ENCODE measurements at places on chromosomes 5 and 9.

DNA sequence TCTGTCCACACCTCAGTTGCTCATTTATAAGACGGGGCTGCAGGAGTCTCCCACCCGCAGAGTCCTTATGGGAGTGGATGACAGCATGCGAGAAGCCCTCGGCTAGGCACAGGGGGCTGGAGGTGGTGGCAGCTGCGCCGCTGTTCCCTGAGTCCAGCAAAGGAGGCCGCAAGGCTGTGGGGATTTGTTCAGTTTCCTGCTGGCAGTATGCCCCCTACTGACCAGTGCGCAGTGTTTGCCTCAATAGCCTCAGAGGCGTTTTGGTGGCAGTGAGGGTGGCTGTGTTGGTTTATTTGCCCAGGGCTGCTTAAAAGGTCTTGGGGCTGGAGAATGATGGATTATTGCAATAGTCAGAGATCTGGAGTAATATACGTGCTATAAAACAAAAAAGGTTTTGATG, 176.3 kb upstream of the OTULINL start:
- no peak for DNase-seq

DNA sequence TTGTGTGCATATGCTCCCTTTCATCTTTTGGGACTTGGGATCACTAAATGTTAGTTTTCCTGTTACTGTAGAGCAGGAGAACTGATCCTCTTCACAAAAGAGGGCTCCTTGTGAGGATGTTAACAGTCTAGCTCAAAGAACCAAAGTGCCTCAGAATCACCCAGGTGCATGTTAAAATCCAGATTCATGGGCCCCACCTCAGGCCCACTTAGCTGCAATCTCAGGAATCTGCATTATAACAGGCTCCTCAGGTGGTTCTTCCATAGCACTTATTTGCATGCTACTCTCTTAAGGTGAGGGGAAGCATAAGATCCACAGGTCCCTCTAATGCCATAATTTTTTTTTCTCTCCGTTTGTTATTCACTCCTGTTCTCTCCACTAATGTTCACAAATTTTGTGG, 14.8 kb upstream of the MEF2C start:
- no peak for DNase-seq

DNA sequence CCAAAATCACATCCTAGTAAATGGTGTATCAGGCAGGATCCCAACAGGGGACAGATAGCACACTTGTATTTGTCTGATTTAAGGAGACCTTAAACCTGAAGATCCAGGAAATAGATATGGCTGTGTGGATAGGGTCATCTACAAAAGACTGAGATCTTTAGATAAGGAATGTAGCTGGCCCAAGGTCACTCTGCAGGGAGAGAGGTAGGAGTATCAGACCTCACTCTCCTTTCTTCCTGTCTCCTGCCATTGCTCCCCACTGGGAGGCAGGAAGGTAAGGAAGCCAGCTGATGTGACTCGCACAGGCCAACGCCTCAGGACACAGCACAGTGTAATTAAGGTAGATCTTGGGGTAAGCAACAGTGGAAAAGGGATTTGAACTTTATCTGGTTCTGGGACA, 85.8 kb downstream of the PLPPR1 start:
- no peak for DNase-seq

DNA sequence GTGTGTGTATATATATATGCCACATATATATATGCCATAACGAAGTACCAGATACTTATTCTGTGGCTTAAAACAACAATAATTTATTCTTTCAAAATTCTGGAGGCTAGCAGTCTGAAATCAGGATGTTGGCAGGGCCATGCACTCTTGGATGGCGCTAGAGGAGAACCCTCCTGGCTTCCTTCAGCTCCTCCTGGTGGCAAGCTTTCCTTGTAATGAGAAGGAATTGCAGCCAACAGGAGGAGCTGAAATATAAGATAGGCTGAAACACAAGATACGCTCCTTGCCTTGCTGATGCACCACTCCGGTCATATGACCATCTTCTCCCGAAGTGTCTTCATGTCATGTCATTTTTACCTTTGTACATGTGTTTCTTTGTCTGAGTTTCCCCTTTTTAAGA, 368.1 kb upstream of the CTNND2 start:
- no peak for DNase-seq

GRCh38 chr5:29867155-29867554, 1326.3 kb upstream of the CDH6 start:
- no peak for DNase-seq

DNA sequence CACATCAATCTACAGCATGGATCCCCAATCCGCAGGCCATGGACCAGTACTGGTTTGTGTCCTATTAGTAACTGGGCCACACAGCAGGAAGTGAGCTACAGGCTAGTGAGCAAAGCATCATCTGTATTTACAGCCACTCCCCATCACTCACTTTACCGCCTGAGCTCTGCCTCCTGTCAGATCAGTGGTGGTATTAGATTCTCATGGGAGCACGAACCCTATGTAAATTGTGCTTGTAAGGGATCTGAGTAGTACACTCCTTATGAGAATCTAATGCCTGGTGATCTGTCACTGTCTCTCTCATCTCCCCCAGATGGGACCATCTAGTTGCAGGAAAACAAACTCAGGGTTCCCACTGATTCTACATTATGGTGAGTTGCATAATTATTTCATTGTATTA, 212.7 kb upstream of the FAM174A start:
- no peak for DNase-seq

- no peak for DNase-seq
These were observed 269.0 kb downstream of the GADD45G start for GRCh38 chr9:89873801-89874200.

GRCh38 chr9:37377688-37378612, 44.5 kb upstream of the GRHPR start:
- no peak for DNase-seq

- DNase-seq, result no peak
These were observed 72.3 kb upstream of the TNPO1 start for GRCh38 chr5:72744136-72744535.

DNA sequence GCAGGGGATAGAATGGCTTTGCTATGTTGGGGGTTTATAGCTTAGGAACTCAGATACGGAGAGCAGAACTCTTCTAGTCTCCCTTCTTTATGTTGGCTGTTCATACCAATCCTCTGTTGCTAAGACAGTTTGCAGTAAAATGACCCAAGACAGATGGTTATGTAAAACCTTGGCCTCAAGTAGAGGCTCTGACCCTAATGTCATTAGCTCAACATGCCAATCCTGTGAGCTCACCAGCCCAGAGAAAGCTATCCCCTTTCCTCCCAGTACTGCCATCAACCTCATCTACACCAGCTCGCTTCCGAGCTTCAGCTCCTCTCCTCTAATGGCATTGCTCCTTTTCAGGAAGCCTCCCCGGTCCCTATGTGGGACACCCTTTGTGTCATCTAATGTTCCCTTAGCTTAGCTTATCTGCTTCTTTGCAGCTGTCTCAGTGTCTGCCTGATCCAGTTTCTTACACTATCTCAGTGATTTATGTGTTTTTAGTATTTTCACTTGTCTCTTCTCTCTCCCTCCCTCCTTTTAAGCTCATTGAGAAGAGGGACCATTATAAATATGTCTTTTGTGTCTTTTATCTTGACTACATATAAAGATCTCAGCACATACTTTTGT, 281.3 kb upstream of the CLINT1 start:
- peak; percentile 23 for DNase-seq

DNA sequence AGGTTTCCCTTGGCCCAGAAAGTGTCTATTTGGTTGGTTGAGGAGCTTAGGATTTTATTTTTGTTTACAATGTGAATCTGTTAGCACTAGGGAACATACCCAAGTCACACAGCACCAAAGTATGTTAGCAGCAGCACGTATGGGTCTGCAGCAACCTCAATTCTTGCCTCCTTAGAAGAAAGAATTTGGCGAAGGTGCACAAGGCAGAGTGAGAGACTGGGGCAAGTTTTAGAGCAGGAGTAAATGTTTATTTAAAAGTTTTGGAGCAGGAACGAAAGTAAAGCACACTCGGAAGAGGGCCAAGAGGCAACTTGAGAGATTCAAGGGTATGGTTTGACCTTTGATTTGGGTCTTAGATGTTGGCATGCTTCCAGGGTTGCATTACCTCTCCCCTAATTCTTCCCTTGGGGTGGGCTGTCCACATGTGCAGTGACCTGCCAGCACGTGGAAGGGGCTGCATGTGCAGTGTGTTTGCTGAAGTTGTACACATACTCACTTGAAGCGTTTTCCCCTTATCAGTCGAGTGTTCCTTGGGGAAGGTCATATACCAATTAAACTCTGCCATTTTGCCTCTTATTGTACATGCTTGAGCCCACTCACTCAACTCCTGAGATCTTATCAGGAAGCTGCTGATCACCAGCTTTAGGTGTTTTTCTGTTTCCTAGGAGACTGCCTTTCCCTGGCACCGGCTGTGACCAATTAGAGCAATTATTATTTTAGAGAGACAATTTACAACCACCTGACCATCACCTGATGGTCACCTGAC, 64.9 kb upstream of the SHC3 start:
- DNase-seq, result no peak

- peak; percentile 16 for DNase-seq
These were observed 433.4 kb downstream of the DTWD2 start for GRCh38 chr5:118554981-118555380.

Measured in renal pelvis (tissue), 12 donors.